ENCODE measurements at places on chromosomes 2 and 18.
A peak's percentile ranks its signal among the peaks of the same experiment; 100 is the strongest.

DNA sequence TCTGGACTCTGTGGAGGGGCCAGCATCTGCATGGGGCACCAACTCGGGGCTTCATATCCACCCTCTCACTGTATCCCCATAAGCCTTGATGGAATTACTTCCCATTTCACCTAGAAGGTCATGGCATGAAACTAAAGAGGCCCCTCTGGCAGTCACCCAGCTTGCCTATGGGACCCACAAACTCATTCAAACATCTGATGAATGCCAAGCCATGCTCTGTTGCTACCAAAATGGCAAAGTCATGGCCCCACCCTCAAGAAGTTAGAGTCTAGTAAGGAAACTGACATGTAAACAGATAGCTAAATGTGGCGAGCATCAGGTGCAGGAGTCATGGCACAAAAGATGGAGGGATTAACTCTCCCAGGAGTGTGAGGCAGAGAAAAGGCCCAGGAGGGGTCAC is 14.5 kb downstream of the CYB5A start:
- no peak for DNase-seq

DNA sequence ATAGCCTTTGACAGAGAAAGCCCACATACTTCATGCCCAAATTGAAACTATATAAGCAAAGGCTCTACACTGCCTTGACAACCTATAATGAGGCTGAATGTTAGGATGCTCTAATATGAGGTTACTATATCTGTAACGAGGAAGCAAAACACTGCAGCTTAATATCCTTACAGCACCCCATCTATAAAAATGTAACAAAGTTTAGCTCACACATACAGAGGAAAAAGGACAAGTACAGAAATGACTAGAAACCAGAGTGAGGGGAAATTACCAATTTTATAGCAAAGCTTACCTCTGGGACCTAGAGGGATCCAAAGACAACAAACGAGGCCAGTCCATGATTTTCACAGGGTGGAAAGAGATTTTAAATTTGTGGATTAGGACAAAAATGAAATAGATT is 138.5 kb downstream of the COL4A4 start:
- no peak for DNase-seq

DNA sequence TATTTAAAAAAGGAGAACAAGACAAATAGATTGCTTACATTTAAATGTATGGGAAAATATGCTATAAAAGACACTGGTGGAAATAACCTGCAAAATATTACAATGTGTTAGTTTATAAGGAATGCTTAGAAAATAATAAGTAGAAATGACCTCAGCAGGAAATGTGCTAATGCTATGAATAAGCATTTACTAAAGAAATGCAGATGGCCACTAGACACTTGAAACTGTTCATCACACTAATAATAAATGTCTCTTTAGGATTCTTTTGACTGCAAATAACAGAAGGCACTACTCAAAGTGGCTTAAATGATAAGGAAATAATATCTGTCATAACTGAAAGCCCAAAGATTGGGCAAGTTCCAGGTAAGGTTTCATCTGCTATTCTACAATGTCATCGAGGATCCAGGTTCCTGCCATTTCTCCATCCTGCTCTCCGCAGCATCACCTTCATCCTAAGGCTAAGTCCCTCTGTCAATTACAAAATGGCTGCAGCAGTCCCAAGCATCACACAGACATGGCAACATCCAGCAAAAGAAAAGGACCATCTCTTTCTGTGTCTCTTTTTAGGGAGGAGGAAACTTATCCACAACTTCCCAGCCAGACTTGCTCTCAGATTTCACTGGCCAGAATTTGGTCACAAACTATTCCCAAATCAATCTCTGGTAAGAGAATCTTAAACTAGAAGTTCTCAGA is 21.9 kb downstream of the METTL8 start:
- no peak for DNase-seq

DNA sequence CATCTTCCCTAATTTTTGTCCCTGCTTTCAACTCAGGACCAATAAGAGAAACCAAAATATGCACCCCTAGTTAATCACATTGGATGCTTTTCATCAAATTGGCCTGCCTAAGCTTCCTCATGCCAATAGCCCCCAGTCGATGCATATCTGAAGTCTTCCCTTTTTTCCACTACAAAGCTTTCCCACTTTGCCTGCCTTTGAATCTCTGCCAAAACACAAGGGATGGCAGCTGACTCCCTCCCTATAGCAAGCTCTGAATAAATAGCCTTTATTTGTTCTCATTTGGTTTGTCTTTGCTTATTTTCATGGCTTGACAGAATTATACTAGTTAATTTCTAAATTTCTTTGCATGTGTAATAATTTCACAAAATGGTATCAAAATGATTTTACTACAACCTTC is 621.2 kb downstream of the MBD2 start:
- DNase-seq, result no peak

GRCh38 chr2:230924470-230925341 is at the start of gene GPR55:
Gene GPR55 (minus strand): TSS chr2:230925242. CDS start chr2:230910962, 14,280 bp downstream.
- peak; percentile 52 for DNase-seq

GRCh38 chr2:225104971-225105370 is 62.7 kb upstream of the DOCK10 start:
- DNase-seq, result no peak

DNA sequence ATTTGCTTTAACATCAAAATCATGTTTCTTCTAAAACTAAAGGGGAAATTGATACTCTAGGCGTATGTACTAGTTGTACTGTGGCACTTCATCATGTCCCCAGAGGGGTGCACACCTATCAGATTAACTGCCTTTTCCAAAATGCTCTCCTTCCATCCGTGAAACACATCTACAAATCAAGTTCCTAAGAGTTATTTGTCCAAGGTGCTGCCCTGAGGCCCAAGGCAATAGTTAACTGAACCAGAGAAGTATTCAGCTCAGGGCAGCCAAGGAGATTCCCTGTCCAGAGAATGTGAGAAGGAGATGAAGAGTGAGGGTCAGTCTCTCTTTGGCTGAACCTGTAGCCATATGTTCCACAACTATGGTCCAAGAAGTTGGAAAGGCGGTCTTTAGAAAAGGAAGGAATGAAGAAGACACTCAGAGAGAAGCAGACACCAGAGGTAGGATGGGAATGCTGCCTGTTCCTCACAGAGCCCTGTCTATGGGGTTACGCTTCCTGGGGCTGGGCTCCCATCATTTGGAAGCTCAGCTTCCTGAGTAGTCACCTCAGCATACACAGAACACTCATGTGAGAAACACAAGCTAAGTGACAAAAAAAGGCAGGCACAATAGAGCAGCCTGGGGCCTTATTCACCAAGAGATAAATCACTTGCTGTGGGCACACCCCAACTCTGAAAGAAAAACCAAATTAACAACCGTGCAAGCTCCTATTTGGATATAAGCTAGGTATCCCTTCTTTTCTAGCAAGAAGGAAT is 55.6 kb downstream of the ANKRD44 start:
- no peak for DNase-seq

DNA sequence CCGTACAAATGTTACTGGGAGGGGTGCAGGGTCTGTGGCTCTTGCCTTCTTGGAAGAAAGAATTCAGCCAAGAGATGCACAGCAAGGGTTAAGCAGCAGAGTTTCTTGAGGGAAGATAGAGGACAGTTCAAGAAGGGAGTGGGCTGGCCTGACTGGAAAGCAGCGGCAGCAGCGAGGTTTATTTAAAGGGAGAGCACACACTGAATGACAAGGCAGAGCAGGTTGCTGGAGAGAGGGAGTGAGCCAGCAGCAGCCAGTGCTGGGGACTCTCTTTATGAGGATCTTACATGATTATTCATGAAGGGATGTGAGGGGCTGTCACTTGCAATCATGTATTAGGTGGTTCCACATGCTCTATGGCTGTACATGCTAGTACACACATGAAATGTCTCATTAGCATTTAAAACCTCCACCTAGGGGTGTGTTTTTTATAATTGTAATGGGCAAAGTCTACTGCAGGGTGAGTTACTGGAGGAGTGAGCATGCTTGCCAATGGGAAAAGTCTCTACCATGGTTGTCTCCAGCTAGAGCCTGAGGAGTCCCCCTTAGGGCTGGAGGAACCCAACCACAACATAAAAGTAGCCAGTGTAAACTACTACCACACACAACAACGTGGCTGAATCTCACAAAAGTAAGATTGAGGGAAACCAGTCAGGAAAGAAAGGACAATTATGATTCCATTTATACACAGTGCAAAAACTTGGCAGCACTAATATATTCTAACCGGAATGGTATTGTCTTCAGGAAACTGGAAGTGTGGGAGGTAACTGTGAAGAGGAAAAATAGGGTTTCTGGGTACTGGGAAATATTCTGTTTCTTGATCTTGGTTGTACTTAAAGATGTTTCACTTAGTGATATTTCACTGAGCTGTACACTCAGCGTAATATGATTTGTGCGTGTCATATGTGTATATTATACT is 87.6 kb upstream of the FAM110C start:
- no peak for DNase-seq

- no peak for DNase-seq
Measured at GRCh38 chr2:197307933-197308521, 2.6 kb downstream of the ANKRD44 start.

DNA sequence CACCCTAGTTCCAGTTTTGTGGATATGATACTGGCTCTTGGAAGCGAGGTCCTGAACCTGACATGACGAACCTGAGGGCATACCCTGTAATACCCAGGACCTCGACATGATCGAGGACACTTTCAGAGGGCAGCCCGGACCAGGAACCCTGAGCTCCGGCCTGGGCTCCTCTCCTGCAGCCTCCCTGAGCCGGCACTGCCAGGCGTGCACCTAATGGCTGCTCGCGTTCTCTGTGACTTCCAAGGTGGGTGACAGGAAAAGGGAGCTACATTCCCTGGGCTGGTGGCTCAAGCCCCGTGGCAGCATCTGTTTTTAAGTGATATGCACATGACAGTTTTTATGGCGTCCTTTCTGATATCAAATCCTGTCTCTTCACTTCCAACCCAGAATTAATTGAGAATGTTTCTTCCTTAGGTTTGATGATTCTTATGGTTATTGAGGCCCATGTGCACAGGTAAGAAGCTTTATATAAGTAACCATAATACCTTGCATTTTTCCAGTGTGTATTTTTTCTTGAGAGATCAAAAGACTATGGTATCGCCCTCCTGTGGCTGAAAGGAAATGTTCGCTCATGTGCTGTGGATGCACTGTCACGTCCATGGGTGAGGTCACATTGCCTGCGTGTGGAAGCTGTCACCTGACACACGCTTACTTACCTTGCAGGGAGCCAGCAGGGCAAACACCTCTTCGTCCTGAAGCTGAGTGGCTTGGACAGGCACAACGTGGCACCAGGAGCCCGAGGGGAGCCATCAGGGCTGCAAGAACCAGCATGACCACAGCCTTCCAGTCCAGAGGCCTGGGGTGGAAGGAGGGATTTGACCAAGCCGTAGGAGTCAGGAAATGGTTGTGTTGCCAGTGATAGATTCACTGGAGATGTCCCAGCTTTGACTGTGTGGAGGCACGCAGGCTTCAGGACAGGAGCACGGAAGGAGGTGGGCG is 367.4 kb upstream of the MYT1L start:
- no peak for DNase-seq

- no peak for DNase-seq
Measured at GRCh38 chr2:34578641-34579040, 979.5 kb upstream of the FAM98A start.

- DNase-seq, result no peak
Measured at GRCh38 chr2:190844700-190845401, 35.8 kb upstream of the GLS start.

DNA sequence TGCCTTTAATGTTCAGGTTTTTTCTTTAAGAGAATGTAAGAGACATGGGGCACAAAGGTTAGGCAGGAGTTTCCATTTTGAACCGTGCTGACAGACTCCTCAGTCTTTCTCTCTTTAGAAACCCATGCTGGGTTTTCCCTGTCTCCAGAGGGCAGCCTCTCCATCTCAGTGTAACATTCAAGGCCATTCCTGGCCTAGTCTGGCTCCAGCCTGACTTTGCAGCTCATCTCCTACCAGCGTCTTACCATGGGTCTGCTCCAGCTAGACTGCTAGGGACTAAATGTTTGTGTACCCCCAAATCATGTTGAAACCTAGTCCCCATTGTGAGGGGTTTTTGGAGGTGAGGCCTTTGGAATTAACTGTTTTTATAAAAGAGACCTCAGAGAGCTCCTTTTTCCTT is 9.8 kb upstream of the CLIP4 start:
- no peak for DNase-seq

DNA sequence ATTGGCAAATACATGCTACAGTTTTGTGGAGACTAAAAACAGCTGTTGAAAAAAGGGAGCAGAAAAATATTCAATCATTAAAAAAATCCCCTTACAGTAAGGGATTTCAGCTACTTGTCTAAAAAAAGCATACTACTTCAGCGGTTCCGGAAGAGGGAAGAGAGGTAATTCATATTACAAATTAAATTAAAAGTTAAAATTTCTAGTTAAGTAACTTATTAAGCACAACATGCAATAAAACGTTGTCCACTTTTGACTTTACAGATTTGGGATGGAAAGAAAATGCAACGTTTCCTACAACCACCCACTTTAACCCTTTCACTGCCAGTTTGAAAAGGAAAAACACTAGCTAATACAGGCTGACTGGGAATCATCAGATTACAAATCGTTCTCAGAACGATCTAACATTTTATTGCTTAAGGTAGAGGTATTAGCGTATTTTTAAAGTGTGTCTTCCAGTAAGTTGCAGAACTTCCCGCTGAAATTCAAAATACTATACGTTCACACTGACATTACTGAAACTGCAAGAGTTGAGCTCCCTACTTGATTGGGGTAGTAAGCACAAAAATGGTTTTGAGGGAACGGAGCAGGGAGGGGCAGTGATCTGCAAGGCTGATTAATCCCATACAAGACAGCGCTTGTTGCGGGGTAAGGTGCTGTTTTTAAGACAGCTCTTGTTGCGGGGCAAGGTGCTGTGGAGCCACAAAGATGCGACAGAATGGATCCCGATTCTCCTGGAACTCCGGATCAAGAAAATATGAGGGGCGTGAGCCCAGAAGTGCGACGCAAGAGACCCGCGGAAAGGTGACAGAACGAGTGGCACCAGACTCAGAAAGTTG is 743 bp downstream of the HADHA start:
- peak; percentile 10 for DNase-seq

GRCh38 chr2:169116327-169116726 is 47.0 kb downstream of the DHRS9 start:
- DNase-seq, result no peak

- no peak for DNase-seq
Measured at GRCh38 chr2:59680863-59681262, 872.6 kb downstream of the BCL11A start.

GRCh38 chr2:239391286-239392071 is 9.3 kb downstream of the HDAC4 start:
- DNase-seq, result no peak

- DNase-seq, result no peak
Measured at GRCh38 chr2:71712158-71712818, 258.9 kb downstream of the DYSF start.

- DNase-seq, result no peak
Measured at GRCh38 chr2:194765723-194766122, 891.3 kb upstream of the SLC39A10 start.

- DNase-seq, result no peak
Measured at GRCh38 chr2:191620144-191620543, 57.8 kb upstream of the NABP1 start.

- no peak for DNase-seq
Measured at GRCh38 chr2:223751012-223751411, 86.4 kb downstream of the AP1S3 start.
